ENCODE measurements at places on chromosomes 2 and 18. TPM values are rescaled to one million over a fixed set of nuclear protein-coding genes. Genes with fewer than 3 reads are reported as not detected.

Gene LOXL3
- 7.4 TPM for total RNA-seq

DNA sequence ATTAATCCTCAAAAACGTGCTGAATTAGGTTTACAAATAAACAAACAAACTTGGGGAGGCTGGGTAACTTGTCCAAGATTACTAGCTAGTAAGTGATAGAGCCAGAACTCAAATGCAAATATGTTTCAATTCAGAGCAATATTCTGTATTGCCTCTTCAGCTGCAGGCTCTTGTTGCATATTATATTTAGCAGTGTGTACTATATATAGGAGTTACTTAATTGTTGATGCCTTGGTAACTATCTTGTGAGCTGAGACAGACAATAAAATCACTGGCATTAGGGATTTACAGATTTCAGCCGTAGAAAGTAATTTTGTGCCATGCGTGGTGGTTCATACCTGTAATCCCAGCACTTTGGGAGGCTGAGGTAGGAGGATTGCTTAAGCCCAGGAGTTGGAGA is 10.2 kb upstream of the ANKRD12 start:
- DNase-seq: no peak

DNA sequence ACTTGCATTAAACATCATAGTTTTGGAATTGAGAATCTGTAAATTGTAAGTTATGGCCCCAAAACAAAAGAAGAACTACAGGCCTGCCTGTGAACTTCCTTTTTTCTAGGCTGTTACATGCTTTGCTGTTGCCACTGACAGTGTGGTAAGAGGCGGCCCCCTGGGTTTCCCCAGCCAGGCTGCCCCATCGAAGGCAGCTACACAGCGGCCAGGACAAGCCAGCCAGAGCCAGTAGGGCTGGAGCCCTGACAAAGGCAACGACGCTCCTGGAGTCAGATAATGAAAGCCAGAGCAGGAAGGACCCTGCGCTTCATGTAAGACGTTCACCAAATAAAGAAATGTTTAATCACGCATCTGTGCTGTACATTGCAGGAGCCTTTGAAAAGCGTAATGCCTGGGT is 55.0 kb downstream of the ANKRD44 start:
- DNase-seq: peak; percentile 41

Gene GALNT13
- 20.6 TPM for total RNA-seq

DNA sequence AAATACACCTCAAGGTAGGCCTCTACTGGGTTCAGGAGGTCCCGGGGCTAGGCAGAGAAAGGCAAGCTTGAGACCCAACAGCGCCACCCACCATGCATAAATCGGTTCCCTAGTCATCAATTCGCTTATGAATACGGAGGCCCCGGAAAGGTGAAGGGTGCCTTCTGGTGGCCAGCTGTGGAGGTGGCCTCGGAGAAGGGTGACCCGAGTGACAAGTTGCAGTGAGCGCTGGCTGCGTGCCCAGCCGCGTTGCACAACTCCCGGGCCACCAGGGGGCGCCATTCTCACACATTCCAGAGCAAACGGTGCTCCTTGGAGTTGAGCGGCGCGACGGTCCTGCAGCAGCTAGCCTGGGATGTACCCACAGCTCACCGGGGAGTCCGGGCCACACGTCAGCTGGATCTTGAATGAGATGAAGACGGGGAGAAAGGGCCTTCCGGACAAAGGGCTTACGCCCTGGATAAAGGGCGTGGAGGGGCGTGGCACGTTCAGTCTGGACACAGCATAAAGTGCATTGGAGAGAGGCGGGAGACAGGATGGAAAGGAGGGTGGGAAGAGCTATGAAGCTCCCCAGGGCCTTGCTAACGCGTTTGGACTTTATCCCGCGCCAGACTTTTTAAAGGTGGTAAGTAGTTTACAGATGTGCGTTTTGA is 20.4 kb downstream of the TMSB10 start:
- peak; percentile 94 for DNase-seq

DNA sequence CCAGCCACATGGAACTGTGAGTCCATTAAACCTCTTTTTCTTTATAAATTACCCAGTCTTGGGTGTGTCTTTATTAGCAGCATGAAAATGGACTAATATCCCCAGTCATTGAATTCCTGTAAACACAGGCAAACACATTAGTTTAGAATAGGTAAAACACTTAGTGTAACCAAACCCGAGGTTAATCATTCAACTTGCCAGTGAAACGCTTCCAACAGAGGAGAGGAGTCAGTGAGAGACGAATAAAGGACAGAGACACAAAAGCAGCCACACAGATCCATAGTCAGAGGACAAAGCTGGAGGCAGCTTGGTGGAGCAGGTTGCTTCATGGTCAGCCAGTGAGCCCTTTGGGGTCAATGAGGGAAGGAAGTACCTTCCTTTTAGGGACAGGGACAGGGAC is 348.1 kb downstream of the TGIF1 start:
- DNase-seq: no peak

- DNase-seq: no peak
These were observed 42.2 kb downstream of the THNSL2 start for GRCh38 chr2:88212251-88212790.

Gene ERFE
- 2.4 TPM for total RNA-seq

DNA sequence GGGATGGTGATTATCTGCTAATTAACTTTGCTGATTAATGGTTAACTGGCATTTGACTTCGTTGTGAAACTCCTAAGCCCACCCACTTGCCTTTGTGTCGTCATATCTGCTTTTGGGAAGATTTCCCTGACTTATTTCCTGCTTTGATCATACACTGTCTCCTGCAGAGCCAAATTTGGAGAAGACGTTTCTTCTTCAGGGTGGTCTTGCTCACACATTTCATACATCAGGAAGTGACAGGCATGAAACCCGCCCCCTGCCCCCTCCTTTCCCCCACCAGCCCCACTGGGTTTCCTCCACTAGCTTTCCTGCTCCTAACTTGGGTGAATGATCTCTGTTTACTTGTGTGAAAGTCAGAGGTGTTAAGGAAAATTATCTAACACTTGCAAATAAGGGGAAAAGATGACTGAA is 300.1 kb downstream of the TSN start:
- no peak for DNase-seq

Measured in dorsolateral prefrontal cortex (tissue), 122 donors.